Mesangial cell (primary cell): ENCODE measurements at places on chromosomes 13 and 19. TPM values are rescaled to one million over a fixed set of nuclear protein-coding genes. Genes with fewer than 3 reads are reported as not detected.

Gene DBP
- 0.65 and 17.7 TPM in 2 replicates for total RNA-seq

Gene NLRP4
- total RNA-seq, result not detected in 2 replicates

Gene C13orf46
- total RNA-seq, result 0.13 and 0.16 TPM in 2 replicates

Gene ZNF865
- 4.6 and 12.7 TPM in 2 replicates for total RNA-seq

Gene NCR1
- not detected in 2 replicates for total RNA-seq

Gene RASIP1
- total RNA-seq, result 3.8 and 4.7 TPM in 2 replicates

Gene ZNF468
- 9.1 and 12.0 TPM in 2 replicates for total RNA-seq

Gene ZNF566
- total RNA-seq, result 3.9 and 7.5 TPM in 2 replicates

Gene CLEC11A
- 8.3 and 21.4 TPM in 2 replicates for total RNA-seq

Gene ATP1A3
- under 0.01 and 0.49 TPM in 2 replicates for total RNA-seq

Gene DACT3
- 0.33 and 1.8 TPM in 2 replicates for total RNA-seq

Gene NOTCH3
- total RNA-seq, result 10.9 and 14.7 TPM in 2 replicates

Gene ZNF530
- total RNA-seq, result 3.5 and 4.1 TPM in 2 replicates

Gene CLIP3
- total RNA-seq, result 2.6 and 31.9 TPM in 2 replicates

Gene C5AR2
- total RNA-seq, result not detected in 2 replicates

Gene ZNF665
- 0.76 and 1.8 TPM in 2 replicates for total RNA-seq

Gene FARP1
- 75.4 and 103 TPM in 2 replicates for total RNA-seq

Gene RDH8
- total RNA-seq, result not detected in 2 replicates

Gene CEACAM7
- not detected in 2 replicates for total RNA-seq
